ENCODE measurements at places on chromosomes 1 and 21.
A peak's percentile ranks its signal among the peaks of the same experiment; 100 is the strongest.

DNA sequence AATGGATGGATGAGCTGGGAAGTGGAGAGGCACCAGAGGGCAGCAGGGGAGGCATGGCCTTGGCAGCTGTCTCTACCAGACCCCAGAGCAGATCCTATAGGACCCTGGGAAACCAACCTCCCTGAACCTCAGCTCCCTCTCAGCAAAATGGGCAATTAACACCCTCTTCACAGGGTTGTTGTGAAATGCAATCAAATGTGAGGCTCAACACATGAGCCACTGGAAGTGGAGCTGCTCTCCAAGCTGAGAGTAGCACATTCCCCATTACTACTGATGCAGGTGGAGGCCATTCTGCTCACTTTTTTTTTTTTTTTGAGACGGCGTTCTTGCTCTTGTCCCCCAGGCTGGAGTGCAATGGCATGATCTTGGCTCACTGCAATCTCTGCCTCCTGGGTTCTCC is 6.5 kb upstream of the SYNC start:
- DNase-seq: no peak

DNA sequence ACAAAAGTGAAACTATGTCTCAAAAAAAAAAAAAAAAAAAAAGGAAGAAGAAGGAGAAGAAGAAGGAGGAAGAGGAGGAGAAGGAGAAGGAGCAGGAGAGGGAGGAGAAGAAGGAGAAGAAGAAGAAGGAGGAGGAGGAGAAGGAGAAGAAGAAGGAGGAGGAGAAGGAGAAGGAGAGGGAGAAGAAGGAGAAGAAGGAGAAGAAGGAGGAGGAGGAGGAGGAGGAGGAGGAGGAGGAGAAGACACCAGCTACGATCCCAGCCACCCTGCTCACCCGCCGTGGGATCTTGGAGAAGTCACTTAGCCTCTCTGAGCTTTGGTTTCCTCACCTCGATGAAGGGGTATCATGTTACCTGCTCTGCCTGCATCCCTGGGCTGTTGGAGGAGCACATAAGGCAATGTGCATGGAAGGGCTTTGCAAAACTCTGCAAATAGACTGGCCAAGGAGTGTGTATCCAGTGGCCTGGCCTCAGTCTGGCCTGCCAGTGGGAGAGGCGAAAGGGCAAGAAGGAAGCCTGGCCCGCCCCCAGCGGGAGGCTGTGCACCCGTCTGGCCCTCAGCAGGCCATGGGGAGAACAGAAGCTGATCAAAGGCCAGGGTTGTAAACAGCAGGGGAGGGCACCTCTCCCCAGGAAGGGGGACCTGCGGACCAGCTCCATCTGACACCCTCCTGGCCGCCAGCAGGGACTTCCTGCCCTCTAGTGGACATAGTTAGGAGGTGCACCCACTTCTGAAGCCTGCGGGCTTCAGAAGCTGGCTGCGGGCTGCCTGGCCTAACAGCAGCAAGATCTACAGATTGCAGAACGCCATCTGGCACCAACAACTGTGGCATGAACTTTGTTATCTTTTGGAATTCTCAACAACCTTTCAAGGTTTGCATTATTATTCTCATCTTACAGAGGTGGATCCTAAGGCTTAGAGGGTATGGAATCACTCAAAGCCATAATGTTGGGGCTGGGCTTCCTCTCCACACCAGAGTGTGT is 19.2 kb upstream of the CDK18 start:
- DNase-seq: peak; percentile 93

- peak; percentile 32 for DNase-seq
These were observed at the start of gene COL6A2 for GRCh38 chr21:46097336-46098293. COL6A2 (plus strand) TSS chr21:46098112.

GRCh38 chr1:68495968-68496679 is 758 bp downstream of the DEPDC1 start:
- no peak for DNase-seq

All from 8988T (cell line).